ENCODE measurements at places on chromosomes 2 and 18.

- DNase-seq: no peak
Observed at GRCh38 chr2:140269000-140269399, 1488.8 kb upstream of the NXPH2 start.

DNA sequence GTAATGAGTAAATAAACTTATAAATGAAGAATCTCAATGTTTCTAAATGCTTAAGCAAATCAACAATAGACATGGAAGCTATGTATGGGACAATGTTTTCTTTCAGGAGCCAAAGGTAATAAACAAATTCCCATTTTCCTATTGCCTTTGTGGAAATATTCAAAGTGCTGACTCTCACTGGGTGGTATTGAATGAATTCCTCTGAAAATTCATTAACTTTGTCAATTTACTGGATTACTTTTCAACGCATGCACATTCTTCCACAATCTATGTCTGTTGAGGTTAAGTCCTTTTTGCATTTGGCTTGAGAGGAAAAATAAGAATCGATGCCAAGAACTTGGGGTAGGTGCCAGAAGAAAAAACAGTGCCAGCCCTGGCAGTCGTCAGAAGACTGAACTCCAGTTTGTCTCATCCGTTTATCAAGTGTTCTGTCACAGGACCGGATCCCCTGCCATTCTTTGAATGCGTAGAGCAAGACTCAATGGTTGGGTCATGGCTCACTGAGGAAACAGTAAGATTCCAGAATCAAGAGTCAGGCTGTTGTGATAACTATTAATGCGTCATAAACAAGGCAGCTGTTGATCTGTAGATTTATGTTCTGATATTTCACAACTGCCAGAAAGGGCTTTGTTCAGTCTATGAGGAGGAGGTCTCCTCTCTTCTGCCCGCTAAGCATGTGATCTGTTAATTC is 133.3 kb downstream of the GFPT1 start:
- no peak for DNase-seq

DNA sequence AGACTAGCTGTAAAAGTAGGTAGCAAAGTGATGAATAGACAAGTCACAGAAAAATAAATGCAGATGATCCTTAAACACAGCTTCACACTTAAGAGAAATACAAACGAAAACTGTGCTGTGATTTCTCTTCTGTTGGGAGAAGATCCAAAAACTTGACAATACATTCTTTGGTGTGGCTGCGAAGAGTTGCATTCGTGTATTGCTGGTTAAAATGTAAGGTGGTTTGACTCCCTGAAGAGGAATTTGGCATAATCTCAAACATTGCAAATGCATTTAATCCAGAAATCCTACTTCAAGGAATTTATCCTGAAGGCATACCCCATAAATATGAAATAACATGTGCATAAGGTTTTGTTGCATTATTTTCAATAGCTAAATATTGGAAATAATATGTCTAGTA is 7.1 kb downstream of the CCNYL1 start:
- no peak for DNase-seq

DNA sequence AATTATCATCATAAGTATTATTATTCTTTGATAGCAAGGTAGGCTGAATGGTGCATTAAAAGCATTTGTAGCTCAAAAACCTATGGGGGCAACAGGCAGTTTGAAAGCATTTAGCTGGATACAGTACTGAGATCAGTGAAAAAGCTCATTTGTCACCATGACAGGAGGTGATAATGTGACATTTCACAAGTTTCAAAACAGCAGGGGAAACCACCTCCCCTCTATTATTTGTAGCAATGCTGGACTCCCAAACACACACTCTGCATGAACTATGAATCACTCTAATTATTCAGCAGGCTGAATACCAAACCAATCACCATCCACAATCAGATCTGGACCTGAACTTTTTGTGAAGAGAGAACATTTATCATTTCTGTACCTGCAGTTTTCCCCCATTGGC is 63.4 kb downstream of the MYO5B start:
- DNase-seq: no peak

GRCh38 chr2:46068636-46069035 is 228.6 kb upstream of the EPAS1 start:
- no peak for DNase-seq

- DNase-seq: no peak
Observed at GRCh38 chr2:221388891-221389290, 183.2 kb downstream of the EPHA4 start.

GRCh38 chr18:77208964-77209363 is 40.7 kb upstream of the GALR1 start:
- DNase-seq: no peak

DNA sequence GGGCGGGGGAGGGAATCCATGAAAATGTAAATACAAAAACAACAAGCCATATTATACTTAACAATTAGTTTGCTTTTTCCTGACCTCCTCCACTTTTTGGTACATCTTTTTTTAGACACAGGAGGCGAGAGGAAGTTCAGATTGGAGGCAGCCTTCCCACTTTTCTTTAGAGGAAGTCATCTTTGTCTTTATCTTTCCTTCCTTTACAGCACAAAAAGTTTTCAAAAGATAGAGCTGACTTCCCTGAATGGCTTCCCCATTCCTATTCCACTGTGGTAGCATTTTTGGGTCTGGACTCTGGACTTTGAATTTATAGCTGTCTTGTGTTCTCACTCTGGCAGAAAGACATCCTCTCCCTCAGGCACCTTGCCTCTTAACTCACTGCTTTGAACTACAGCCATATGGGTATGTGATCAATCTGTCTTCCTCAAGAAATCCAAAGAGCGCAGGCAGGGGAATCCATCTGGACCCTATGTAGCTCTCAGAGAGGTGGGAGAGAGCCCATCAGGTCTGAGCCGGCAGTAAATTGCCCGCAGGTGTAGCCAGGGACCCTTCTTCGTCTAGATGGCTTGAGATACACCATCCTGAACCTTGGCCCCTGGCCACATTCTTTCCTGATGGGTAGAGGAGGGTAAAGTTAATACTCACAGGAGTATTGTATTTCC is 101.9 kb downstream of the AQP4 start:
- no peak for DNase-seq

DNA sequence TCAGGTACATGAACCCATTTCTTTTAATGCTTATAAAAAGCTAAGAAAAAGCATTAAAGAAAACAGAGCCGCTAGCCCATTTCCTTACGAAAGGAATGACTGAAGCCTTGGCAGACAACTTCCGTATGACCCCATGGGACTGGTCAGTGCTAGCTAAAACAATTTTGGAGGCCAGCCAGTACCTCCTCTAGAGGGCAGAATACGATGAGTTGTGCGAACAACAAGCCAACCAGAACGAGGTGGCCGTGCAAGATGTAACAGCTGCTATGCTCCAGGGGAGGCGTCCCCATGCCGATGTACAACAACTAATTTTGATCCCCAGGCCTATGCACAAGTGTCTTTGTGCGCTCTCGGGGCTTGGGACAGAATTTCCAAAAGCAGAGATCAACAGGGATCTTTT is 16.7 kb downstream of the MAP3K2 start:
- no peak for DNase-seq

- no peak for DNase-seq
Observed at GRCh38 chr2:219059725-219060682, 717 bp downstream of the IHH start.

GRCh38 chr18:24763765-24764513 is 303.5 kb downstream of the HRH4 start:
- no peak for DNase-seq

- DNase-seq: no peak
Observed at GRCh38 chr2:75632091-75632701, 14.4 kb upstream of the MRPL19 start.
